ENCODE measurements at places on chromosomes 6 and 20.
A peak's percentile ranks its signal among the peaks of the same experiment; 100 is the strongest.

GRCh38 chr6:43966374-43966658 lies 160.9 kb downstream of the MRPL14 start:
- DNase-seq, result no peak

GRCh38 chr20:51437182-51437924 lies 105.2 kb downstream of the NFATC2 start:
- DNase-seq, result no peak

DNA sequence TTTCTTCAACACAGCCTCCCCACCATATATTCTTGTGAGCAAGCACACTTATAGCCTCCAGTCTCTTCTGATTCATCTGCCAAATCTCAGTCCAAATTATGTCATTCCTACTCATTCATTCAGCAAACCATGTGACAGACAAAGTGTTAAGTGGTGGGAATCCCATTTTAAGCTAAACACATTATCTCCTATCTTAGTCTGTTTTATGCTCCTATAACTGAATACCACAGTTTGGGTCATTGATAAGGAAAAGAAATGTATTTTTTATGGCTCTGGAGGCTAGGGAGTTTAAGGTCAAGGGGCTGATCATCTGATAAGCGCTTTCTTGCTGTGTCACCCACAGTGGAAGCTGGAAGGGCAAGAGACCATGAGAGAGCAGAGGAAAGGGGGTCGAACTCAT lies 23.9 kb upstream of the SMIM13 start:
- DNase-seq, result no peak

GRCh38 chr6:86192123-86192522 lies 549.4 kb upstream of the SYNCRIP start:
- no peak for DNase-seq

DNA sequence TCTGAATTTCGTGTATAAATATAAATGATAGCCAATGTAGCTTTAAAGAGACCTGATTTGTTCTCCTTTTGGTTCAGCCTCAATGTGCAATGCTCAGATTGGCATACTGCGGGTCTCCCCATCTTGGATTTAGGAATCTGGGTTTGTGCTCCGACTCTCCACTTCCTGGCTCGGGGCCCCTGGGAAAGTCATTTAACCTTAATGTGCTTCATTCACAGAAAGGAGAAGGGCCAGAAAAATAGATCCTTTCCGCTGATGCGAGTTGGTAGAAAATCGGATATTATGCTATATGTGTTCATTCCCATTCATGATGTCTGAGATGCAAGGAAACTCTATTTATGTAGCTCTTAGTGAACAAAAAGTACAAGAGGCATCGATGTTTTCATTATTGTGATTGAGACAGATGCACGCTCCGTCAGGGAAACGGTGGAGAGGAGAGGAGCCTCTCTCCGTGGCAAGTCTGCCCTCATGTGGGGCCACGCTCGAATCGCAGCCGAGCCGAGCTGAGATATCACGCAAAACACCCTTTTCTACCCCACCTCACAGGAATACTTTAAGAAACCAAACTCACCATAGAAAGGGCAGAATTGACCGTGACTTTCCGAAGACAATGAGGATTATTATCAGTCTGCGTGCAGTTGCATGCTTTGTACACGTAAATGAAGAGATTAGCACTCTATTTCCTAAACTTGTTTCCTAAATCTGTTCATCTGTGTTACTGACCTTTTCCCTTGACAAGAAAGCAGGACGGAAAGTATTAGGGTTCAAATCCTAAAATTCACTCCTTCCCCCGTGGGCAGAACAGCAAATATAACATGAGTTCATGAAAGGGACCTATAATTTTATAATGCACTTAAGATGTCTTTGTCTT lies 136.6 kb downstream of the COL9A1 start:
- DNase-seq, result peak; percentile 25

DNA sequence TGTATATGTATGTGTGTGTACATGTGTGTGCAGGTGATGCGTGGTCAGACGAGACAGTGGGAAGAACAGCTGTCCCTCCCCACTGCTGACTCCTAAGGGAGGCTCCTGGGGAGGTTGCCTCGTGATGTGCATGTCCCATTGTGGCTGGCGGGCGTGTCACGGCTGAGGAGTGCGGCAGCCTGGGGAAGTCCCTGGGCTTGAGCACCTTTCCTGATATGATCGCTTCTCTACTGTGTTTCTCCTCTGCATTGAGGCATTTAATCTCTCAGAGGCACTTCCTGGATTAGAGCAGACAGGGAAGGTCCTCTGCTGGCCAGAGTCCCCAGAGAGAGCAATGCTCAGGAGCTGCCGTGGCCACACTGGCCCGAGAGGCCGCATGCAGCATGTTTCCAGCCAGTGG lies 11.4 kb downstream of the NPBWR2 start:
- no peak for DNase-seq

GRCh38 chr6:35780719-35781118 lies at the start of gene CLPSL1:
Gene CLPSL1, plus strand, starts transcription at chr6:35781019. Its CDS starts 92 bp downstream, at chr6:35781111.
- no peak for DNase-seq

DNA sequence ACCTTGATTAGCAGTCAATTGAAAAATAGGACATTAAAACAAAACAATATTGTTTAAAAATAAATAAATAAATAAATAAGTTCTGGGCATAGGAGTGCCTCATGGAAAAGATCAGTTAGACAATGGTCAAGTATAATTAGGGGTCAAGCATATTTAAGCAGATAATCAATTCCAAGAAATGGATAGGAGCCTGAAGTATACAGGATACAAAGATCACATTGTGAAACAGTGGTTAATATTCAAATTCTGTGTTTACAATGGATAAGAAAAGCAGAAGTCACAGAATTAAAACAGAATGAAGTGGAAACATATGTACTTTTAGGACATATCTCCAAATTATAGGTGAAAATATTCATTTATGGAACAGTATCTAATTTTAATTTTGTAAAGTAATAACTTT lies 1028.6 kb upstream of the CITED2 start:
- DNase-seq, result no peak

DNA sequence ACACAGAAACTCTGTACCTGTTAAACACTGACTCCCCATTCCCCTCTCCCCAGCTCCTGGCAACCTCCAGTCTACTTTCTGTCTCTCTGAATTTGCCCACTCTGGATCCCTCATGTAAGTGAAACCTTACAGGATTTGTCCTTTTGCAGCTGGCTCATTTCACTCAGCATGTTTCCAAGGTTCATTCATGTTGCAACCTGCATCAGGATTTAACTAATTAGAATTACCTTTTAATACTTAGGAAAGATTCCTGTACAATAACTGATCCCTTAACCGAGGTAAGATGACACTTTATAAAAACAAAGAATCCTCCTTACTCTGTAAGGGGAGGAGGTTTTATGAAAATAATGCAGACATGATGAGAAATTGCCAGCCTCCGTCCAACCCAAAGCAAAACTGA lies 113.1 kb upstream of the MTHFD1L start:
- DNase-seq, result no peak

GRCh38 chr20:5727018-5727515 lies 23.1 kb upstream of the SHLD1 start:
- DNase-seq, result no peak

- DNase-seq, result no peak
These were observed 59.7 kb downstream of the EDN3 start for GRCh38 chr20:59359906-59360725.

DNA sequence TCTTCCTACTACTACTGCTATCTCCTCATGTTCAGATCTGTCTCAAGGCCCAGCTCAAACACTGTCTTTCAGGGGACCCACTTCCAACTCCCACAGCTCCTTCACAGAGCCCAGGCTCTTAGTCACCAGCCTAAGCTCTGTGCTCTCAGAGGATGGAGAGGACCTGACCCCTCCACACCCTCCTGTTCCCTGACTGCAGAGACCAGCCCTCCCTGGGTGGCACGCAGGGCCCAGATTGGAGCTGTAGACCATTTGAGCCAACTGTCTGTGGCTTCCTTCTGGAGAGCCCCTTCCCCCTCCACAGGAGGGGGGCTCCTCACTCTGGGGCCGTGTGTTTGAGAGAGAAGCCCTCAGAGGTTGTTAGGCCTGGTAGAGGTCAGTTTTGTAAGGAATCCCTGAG lies 9.8 kb downstream of the SNPH start:
- no peak for DNase-seq

DNA sequence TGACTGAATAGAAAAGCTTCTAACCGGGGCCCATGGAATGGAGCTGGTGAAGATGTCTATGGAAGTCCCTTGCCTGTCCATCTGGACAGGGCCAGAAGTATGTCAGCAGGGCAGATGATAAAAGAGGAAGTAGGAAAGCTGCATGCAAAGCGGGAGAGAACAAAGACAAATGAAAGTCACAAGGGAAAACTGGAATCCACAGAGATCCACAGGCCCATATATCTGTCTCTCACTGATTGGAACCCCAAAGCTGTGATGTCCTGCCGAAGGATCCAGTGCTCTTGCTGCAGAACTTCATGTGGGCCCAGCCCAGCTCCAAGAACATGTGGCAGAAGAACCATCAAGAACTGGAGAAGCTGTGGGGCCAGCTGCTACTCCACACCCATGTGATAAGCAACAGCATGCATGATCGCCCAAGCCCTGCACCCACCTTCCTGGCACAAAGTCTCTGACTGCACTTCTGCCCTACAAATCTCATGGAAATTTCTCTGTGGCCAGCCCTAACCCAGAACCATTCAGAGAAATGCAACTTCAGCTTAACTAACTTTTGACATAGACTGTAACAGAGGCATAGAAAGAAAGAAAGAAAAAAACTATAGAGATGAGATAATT lies 716.0 kb downstream of the KIF16B start:
- no peak for DNase-seq

GRCh38 chr6:31826793-31827285 lies 699 bp upstream of the HSPA1B start:
- DNase-seq, result no peak

DNA sequence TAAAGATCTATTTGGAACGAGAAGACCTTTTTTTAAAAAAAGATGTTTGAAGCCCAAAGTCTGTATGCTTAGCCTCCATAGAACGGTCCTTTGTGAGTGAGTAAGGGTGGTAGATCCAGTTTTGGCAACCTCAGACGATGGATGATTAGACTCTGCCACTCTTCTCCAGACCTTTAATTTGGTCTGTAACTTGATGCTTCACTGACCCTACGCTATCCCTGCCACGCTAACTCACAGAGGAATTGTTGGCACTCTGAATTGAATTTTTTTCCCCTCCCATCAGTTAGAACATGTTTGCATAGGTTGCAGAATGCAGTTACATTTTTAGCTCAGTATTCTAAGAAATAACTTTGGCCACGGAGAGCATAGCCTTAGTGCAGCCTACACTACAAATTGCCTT lies 15.8 kb upstream of the DEK start:
- no peak for DNase-seq

DNA sequence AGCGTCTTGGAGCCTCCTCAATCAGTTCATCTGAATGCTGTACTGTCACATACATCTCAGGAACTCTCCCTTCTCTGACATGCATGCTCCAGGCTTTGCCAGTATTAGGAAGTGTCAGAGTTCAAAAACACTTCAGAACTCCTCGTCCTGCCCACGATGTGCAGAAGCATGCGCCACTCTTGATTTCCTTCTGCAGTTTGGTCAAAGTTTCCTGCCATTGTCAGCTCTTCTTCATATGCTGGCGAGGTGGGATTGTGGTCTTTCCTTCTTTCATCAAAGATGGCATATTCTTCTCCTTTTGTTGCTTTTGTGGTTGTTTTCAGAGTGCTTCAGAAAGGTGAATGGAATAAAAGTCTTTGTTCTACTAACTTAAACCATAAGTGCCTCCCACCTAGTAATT lies 21.0 kb downstream of the SLC13A3 start:
- no peak for DNase-seq

GRCh38 chr6:93242049-93242448 lies 177.3 kb downstream of the EPHA7 start:
- no peak for DNase-seq

DNA sequence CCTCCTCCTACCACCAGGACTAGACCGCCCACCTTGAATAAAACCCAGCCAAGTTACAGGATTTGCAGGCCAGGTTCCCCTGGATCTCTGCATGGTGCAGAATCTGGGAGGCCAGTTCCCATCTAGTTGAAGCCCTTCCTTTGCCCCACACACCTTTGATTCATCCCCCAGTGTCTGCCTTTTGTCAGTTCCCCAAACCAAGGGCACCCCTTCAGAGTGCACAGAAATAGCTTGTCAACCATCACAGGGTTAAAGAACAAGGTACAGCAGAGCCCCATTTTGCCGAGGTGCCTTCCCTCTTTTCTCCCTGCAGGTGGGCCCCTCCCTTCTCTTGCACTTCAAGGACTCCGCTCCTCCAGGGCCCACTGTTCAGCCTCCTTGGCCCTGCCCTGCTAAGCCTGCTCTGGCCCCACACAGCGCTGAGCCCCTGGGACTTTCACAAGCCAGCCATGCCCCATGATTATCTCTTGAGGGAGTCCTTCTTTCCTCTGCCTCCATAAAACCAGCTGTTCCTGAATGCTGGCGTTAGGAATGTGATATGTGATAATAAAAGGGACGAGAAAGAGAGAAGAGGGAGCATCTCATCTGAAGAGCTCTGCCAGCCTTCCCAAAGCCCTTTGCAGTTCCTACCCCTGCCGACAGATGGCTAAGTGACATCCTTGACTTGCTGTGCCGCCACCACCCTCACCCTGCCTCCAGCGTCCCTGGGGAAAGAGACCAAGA lies 280.3 kb downstream of the CDC5L start:
- peak; percentile 49 for DNase-seq

- DNase-seq, result no peak
These were observed 591.0 kb upstream of the GJE1 start for GRCh38 chr6:141541581-141542324.

GRCh38 chr6:76574746-76575145 lies 502.3 kb upstream of the IMPG1 start:
- DNase-seq, result no peak

GRCh38 chr6:121305957-121306607 lies 28.2 kb downstream of the TBC1D32 start:
- DNase-seq, result no peak

DNA sequence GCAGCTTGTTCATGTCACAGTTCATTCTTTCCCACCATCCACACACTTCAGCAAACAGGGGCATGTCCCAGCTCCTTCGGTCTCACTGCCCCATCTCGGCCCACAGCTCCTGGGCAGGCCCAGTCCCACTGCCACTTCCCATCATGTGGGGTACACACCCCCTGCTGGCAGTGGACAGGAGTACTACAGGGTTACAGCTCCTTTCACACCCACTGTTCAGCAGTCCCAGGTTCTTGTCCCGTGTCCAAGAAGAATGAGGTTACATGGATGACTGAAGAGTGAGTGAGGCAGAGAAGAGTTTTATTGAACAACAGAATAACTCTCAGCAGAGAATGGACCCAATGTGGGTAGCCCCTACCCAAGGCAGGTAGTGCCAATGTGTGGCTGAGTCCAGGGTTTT lies 77.8 kb upstream of the SMLR1 start:
- no peak for DNase-seq

- DNase-seq, result no peak
These were observed 267.0 kb downstream of the SLC35F1 start for GRCh38 chr6:118174071-118174470.

DNA sequence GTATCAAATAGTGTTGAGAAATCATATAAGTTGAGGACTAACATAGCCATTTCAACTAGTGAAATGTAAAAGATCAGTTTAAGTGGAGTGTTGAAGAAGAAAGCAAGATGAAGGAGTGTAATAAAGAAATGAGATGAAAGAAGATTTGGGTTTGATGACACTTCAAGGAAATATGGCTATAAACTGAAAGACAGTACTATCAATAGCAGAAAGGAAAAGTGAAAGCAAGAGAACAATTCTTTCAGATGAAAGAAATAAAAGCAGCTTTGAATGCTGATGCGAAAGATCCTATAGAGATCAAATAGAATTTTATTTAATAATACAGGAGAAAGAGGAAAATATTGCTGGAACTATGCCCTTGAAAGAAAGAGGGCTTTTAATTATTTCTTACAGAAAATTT lies 92.8 kb upstream of the PRSS16 start:
- DNase-seq, result no peak

GRCh38 chr20:2986466-2986865 lies 57.0 kb upstream of the GNRH2 start:
- DNase-seq, result peak; percentile 66

Data from stimulated activated CD4-positive, alpha-beta T cell treated with anti-CD3 and anti-CD28 coated beads, Interleukin-2, amount 100 ng/mL, for 24 hours (primary cell).